Cortex of kidney (tissue), 1 donor: ENCODE measurements at places on chromosomes 11 and 22.

- DNase-seq = no peak
These were observed 3.9 kb downstream of the CDC45 start for GRCh38 chr22:19483481-19484244.

GRCh38 chr22:48709453-48709852 is 1118.2 kb downstream of the BRD1 start:
- no peak for DNase-seq

- no peak for DNase-seq
These were observed 2.5 kb downstream of the MUC6 start for GRCh38 chr11:1034001-1034400.

GRCh38 chr11:13247606-13248296 is 29.8 kb upstream of the BMAL1 start:
- no peak for DNase-seq

DNA sequence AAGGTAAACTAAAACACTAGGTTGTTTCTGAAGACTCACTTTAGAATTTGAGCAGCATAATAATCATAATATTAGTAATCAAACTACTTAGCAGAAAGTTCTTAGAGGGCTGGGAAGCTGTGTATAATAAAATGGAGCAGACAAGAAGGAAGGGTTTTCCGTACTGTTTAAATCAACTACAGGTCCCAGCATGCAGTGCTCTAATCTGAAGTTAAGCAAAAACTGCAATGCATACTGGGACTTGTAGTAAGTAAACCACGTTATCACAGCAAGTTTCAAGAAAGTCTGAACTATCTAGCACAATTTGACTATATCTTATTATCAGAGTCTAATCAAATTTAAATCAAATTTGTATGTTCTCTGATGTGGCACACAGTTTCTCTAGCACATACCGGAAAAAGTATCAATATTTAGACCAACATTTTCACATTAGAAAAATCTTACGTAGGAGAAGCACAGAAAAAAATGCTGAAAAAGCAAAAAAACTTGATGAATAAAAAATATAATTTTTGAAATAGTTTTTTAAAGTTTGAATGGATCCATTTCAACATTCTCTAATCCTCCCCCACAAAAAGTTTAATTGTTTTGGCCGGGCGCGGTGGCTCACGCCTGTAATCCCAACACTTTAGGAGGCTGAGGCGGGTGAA is 8.2 kb downstream of the PHF21A start:
- no peak for DNase-seq

GRCh38 chr22:44181912-44182587 is 1.3 kb downstream of the PARVG start:
- no peak for DNase-seq

DNA sequence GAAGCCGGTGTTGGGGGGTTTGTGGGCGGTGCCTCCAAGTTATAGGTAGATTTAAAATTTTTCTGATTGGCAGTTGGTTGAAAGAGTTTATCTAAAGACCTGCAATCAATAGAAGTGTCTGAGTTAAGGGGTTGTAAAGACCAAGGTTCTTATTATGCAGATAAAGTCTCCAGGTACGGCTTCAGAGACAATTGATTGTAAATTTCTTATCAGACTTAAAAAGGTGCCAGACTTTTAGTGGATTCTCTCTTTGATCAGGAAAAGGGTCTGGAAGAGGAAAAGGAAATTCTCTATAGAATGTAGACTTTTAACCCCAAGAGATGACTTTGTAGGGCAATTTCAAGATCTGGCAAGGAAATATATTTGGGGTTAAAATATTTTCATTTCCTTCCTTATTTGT is 25.2 kb downstream of the CLMP start:
- no peak for DNase-seq

- DNase-seq = no peak
These were observed 97.6 kb upstream of the HSD17B12 start for GRCh38 chr11:43582863-43583462.

- no peak for DNase-seq
These were observed 468.8 kb downstream of the CNTN5 start for GRCh38 chr11:99489581-99489980.

DNA sequence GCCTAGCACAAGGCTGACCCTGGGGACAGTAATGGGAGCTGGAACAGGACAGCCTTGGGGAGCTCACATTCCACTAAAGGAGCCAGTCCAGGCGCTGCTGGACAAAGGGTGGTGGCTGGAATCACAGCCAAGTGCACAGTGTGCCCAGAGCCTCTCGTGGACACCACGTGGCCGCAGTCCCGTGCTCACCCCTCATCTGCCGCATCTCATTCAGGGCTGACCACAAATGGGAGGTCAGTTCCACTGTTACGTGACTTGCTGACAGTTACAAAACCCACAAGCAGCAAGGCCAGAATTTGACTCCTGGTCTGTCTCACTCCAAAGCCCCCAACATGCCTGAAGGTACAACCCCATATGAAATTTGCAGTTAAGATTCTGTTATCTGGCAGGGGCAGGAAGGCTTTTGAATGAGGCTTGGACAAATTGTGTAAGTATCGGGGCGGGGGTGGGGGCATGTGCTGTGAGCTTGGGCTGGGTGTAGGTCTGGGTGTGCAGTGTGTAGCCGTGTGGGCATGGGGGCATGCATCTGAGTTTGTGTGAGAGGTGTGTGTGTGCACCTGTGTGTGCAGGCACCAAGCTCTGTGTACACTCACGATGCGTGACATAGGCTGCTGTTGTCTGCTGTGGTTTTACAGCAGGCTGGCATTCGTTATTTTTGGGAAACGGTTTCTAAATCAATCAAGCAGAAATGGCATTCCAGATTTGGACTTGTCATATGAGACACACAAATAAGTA is 301.7 kb downstream of the BRD1 start:
- no peak for DNase-seq

DNA sequence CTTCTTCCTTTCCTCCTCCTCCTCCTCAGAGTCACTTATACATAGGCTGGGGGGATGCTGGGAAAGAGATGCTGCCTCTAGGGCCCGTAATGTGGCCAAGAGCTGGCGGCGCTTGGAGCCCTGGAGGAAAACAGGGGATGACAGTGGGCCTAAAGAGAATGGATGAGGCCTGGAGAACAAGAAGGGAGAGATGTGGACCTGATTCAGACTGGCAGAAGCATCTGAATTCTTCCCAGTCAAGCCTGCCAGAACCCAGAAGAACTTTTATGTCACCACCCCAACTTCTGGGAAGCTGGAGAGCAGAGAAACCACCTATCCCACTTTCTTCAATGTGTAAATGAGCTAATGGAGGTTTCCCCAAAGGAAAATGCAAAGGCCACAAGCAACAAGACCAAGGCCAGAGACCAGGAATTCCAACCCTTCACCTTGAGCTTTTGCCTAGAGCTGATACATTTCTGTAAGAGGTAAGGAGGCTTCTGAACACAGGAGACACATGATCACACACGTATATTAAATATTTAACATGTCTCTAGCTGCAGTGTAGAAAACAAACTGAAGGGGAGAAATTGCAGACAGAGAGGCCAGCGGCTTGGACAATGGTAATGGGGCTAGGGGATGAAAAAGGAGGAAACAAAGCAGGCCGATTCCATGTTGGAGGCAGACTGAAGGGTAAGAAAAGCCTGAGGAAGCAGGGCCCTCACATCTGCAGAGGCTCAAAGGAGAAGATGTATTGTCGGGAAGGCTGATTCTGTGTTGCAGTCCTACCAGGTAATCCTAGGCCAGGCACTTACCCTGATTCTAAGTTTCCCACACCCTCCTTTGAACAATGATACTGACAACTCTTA is 1.1 kb downstream of the RRP8 start:
- no peak for DNase-seq

GRCh38 chr11:12728417-12728816 is 54.2 kb downstream of the TEAD1 start:
- no peak for DNase-seq

DNA sequence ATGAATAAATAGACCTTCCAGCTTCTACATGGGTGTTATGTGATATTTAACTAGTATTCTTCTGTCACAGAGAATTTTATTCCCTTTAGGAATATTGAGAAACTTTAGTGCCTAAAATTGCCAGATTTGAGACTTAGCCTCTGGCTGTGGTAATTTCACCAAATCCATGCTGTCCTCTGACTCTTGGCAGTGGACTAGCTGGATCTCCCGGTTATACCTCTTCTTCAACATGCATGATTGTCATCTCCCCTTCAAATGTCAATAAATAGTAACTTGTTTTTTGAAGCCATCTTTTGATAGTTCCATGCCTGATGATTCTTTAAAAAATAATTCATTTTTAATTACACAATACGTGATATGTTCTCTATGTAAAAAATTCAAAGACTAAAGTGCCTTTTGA is 8.4 kb downstream of the AQP11 start:
- no peak for DNase-seq

GRCh38 chr11:126317756-126318573 is 14.1 kb downstream of the DCPS start:
- DNase-seq = no peak

- DNase-seq = no peak
These were observed 113.3 kb downstream of the FAM76B start for GRCh38 chr11:95676308-95676707.

- DNase-seq = no peak
These were observed 7.8 kb upstream of the MFNG start for GRCh38 chr22:37493979-37494378.

DNA sequence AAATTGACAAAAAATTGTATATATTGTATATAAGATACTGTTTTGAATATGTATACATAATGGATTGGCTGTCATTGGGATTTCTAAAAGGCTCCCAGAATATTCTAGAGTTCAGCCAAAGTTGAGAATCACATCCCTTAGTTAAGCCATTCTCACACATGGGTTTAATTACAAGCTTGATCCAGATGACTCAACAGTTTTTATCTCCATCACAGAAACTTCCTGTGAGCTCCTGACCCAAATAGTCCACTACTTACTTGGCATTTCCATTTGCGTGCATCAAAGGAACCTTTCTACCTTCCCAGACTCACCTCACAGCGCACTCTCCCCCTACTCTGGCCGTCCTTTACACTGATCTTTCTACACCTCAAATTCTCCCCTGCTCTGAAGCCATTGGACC is 184.8 kb upstream of the ARHGAP20 start:
- DNase-seq = no peak

DNA sequence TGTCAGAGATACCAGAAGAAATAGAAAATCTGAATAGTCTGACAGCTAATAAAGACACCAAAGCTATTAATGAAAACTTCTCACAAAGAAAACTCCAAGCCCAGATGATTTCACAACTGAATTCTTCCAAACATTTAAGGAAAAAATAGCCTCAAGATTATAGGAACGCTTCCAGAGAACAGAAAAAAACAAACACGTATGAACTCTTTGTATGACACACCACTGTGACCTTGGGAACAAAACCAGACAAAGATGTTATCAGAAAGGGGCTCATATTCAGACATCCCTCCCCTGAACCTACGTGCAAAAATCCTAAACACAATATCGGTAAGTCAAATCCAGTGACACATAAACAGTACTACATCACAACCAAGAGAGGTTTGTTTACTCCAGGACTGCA is 23.5 kb downstream of the CERK start:
- no peak for DNase-seq

DNA sequence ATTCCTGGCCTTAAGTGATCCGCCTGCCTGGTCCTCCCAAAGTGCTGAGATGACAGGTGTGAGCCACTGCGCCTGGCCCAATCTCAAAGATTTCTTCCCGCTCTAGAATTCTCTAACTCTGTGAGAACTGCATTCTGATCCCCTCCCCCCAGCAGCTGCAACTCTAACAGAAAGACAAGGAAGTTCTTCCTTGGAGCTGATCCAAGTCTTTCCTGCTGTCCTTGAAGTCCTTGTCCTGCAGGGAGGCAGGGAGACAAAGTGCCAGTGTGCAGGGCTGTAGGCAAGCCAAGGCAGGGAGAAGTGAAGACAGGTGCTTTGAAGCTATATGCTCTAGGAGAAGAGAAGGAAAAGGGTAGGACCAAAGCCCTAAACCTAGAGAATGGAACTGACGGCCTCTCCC is 9.5 kb upstream of the GGA1 start:
- no peak for DNase-seq

GRCh38 chr11:87254562-87254961 is 216.8 kb downstream of the TMEM135 start:
- no peak for DNase-seq

- DNase-seq = no peak
These were observed 87.7 kb downstream of the CSNK2A3 start for GRCh38 chr11:11265320-11265719.

DNA sequence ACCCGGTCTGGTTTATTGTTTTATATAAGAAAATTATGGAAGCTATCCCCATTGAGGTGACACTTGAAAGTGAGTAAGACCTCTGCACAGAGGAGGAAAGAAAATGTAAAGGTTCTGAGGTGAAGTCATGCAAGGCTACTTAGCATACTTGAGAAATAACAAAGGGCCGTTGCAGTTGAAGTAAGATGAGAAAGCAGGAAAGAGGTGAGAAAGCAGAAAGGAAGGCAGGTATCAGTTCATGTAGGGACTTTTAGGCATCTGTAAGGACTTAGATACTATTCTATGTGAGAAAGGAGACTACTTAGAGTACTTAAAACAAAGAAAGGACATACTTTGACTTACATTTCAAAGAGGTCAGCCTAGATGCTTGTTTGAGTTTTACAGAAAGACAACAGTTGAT is 84.7 kb downstream of the CASP12 start:
- DNase-seq = no peak

- DNase-seq = no peak
These were observed 695.7 kb downstream of the BRD1 start for GRCh38 chr22:49132009-49132408.

DNA sequence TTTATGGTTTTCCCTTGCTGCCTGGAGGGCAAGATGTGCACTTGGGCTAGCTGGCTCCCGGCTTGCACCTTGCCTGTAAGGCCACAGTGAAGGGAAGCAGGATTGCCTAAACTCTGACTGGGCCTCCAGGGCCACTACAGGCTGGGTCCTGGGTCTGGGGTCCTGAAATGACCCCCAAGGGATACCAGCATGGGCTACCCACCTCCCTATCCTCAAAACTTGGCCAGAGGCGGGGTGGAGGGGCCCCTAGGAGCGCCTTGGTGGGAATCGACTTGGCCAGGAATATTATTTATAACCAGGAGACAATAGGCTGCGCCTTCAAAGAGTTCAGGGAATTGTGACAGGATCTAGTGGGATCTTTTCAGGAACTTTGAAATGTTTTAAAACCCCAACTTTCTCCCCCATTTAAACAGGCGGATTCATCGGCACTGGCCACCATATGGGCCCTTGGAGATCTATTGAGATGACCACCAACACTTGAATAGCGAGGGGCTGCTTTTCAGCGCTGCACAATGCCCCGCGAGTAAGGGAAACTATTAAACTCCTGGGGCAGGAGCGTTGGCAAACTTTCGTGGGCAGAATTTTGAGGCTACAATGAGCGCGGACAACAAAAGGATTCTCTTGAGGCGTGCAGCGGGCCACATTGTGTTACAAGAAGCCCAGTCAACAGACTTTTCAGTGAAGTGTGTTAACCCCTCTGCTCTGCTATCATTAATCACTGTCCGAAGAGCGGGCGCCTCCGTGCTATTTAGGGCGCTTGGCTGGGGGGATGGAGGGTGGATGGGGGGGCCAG is 15.2 kb downstream of the PAX6 start:
- no peak for DNase-seq

- DNase-seq = no peak
These were observed 26.6 kb downstream of the RELT start for GRCh38 chr11:73402834-73403185.
